ENCODE measurements at places on chromosomes 5 and 9.

GRCh38 chr9:3534614-3535404, 9.0 kb upstream of the RFX3 start:
- no peak for DNase-seq

- no peak for DNase-seq
These were observed 18.0 kb upstream of the GABBR2 start for GRCh38 chr9:98726735-98727134.

DNA sequence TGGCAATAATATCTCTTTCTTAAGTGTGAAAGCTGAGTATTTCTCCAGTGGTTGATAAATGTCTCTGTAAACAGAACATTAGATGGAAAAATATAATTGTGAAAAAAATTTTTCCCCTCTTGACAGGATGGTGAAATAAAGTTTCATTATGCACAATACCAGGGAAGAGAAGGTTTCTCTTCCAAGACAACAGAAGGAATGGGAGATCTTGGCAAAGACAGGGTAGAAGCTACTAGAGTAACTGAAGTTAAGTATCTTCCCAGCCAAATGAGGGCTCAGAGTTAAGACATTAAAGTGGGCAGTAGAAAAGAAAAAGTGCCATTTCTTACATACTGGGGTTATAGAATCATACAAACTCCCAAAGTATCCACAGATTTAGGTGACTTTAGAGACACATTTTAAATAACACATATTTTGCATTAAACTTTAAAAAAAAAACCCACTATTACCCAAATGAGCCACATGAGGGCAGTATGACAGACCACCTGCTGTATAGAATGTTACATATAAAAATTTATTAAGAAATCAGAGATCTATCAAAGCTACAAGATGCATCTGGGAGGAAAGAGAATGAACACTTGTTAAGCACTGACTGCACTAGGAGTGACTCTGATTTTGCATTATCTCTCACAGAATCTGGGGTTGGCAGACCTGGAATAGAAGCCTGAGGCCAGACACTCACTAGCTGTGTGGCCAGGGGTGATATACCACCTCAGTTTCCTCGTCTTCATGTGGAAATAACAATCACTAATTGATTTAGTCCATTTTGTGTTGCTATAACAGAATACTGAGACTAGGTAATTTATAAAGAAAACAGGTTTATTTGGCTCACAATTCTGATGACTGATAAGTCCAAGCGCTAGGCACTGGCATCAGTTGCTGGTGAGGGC, 98.5 kb downstream of the ARSB start:
- DNase-seq, result no peak

- no peak for DNase-seq
These were observed 435.1 kb upstream of the CDH9 start for GRCh38 chr5:27473307-27474046.

DNA sequence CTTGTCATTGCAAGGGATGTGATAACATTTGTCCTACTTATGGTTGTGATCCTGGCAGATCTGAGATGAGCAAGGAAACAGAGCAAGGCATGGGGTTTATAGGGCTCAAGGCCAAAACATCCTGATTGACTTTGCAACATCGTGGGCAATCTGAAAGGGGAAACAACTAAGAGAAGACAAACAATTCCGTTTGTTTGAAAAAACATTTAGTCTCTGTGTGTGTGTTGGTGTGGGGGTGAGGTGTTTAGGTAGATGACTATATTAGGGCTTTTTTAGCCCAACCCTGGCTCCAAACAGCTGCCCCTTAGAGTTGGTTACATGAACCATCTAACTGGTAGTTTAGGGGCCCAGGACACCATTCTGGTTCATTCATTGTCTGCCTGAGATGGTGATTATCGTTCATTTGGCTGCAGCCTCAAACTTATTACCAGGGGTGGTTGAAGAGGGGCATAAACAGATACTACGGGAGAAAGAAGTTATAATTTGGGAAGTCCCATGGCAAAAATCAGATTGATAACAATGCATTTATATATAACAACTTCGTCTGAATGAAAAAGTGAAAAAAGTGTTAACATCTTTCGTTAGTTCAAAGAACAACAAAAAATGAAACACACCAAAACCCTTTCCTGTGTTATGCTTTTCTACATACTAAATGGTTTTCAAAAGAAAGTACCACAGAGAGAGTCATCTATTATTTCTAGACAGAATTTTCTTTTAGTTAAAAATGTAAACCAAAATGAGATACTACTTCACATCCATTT, 5.7 kb downstream of the FYB1 start:
- no peak for DNase-seq

- no peak for DNase-seq
These were observed 51.9 kb upstream of the POU5F2 start for GRCh38 chr5:93793159-93793781.

- no peak for DNase-seq
These were observed 68.6 kb downstream of the RGS3 start for GRCh38 chr9:113531919-113532808.

- no peak for DNase-seq
These were observed 223.7 kb downstream of the PAPPA start for GRCh38 chr9:116377179-116377798.

DNA sequence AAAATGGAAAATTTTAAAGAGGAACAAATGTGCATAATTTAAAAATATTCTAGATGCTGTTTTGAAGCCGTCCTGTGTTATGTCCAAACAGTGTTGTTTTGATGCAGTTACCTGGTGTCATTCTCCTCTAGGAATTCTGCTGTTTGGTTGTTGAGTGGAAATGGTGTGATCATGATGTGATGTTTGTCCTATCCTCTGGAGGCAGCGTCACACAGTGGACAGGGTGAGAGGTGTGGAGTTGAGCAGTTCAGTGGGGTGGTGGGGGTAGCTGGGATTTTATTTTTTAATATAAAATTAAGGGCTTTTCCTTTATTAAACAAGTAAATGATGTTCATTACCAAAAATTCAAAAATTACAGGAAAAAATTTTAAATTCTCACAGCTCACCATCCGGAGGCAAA, 31.2 kb downstream of the PRDM6 start:
- no peak for DNase-seq

DNA sequence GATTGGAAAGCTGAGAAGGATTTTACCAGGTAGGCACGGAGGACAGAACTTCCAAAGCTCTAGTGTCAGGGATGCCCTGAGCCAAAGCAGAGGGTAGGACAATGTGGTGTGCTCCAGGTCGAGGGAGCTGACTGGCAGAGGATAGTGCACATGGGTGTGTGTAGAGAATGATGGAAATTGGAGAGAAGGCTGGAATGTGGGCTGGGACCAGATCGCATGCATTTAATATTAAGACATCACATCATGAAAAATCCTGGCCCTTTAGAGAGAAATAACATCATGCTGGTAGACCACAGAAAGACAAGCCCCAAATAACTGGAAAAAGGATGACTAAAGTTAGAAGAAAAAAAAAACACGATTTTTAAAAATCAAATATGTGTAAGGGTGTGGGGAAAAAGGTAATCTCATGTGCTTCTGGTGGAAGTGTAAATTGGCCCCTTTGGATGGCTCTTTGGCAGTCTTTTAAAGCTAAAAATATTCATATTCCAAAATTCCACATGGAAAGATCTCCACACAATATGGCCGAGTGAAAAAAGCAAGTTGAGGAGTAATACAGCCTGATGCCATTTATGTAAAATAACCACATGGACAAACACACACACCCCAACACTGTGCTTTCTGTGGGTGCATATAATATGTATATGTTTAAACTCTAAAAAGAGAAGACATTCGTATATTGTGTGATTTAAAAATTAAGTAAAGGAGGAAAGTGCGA, 67.0 kb upstream of the TGFBR1 start:
- peak; percentile 74 for DNase-seq

DNA sequence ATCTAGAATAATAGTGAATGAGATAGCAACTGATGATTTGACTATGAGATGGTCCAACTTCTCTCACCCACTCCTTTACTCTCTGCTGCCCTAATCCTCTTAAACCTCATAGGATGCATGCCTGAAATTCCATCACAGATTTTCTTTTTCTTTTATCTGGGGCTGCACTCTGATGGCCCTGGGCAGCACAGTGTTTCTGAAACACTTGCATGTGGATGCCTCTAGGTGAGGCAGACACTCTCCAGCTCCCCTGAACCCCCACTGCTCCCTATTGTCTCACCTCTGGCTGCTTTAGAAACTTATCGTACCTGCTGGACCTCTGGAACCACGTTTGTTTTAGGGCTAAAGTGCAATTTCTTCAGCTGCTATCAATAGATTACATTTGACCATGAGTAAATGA, 67.5 kb downstream of the HTR4 start:
- no peak for DNase-seq

- no peak for DNase-seq
These were observed 144.7 kb downstream of the GABBR2 start for GRCh38 chr9:98563988-98564387.

DNA sequence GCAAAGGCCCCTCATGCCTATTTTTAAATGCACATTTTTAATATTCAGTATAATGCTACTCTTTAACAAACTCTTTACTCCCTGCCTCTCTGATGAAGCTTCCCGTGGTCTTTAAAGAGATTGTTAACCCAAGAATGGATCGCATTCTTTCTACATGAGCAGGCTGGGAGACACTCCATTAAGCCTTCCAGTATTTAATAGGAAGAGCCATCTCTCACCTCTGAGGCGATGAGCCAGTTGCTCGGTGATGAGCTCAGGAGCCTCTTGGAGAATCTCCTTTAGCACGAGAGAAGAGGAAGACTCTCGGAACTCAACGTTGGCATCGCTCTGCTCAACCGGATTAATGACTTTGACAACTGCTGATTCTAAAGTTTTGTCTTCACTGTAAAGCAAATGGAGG, 59.6 kb downstream of the PRUNE2 start:
- DNase-seq, result no peak

DNA sequence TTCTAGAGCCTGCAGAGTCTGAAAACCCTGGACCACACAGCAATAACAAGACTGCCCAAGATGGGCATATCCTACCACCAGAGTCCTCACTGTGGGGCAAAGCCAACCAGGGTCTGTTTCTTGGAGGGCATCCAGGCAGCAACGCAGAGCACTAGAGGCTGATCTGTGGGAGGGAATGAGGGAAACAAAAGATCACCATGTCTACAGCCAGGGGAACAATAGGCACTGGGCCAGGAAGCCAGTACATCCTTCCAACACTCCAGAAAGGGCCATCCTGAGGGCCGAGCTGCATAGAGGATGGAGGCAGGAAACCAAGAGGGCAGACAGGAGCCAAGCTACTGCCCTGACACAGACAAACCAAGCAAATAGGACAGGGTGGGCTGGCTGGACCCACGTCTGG, 416.1 kb upstream of the IRX4 start:
- DNase-seq, result no peak

DNA sequence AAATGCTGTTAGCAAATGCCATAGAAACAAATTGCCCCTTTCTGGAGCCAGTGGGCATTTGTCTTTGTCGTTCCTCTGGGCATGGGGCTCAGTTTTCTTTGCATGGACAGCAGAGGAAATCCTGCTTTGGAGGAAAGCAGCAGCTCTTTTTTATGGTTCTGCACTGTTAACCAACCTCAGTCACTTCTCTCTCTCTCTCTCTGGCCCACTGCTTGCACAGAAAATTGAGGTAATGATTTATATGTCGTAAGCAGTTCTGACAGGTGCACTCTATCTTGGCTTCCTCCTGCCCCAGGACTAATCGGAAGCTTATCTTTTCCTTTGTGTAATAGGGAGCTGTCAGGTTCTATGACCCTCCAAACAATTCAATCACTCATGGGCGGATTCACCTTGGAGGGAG, 159.6 kb upstream of the GPR151 start:
- no peak for DNase-seq

DNA sequence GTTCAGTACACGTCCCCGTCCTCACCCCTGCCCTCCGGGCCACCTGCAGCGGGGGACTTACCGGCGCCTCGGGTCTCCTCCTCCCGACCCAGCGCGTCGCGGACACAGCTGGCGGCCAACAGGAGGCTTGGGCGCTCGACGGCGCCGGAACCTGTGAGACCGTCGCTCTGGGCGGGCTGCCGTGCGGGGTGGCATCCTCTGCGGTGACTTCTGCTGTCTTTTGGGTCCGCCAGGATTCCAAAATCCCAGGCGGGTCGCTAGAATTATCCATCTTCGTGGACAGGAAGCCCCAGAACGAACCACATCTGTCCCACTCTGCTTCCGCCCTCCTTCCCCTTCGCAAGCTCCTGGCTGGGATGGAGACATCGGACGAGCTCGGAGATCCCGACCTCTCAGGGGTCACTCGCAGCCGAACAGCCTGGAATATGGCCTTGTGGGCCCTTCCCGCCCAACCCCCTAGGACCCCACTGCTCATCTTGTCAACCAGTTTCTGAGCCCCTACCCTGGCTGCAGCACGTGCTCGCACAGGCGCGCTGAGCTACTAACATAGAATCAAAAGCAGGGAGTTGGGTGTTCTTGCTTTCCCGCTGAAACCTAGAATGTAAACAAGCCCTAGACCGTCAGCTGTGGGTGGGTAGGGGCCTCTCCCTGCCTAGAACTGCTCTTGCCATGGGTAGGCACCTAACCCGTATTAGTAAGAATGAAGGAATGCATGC, 947 bp upstream of the MARCHF3 start:
- no peak for DNase-seq

- no peak for DNase-seq
These were observed 79.5 kb downstream of the CRB2 start for GRCh38 chr9:123435471-123435870.

DNA sequence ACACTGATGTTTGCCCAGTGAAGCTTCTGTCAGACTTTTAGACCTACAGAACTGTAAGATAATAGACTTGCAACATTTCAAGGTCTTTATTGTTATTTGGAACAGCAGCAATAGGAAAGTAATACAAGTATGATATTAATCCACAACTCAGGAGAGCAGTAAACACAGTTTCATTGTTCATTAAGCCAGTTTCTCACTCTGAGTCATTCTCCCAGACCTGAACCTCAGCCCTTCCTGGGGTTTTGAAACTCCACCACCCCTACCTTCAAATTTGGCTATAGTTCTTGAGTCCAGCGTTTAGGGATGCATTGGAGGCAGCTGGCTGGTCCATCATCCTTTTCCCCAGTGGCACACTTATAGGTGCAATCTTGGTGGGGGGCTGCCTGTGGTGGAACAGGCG, 203.2 kb downstream of the RAB3C start:
- no peak for DNase-seq

DNA sequence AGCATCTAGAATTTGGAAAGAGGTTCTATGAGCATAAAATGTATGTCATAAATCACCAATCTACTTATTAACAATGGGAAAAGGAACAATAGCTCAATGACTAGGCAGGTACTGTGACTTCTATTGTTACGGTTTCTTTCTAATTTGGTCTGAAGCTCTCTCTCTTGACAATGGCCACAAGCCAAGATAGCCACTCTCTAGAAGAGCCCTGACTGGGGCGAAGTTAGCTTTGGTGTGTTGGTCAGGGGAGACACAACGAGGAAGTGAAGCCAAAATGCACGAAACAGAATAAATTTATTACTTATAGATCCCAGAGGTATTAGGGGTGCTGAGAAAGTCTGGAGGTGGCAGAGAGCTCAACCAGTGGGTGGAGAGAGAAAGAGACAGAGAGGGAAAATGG, 9.4 kb upstream of the RAD23B start:
- no peak for DNase-seq

DNA sequence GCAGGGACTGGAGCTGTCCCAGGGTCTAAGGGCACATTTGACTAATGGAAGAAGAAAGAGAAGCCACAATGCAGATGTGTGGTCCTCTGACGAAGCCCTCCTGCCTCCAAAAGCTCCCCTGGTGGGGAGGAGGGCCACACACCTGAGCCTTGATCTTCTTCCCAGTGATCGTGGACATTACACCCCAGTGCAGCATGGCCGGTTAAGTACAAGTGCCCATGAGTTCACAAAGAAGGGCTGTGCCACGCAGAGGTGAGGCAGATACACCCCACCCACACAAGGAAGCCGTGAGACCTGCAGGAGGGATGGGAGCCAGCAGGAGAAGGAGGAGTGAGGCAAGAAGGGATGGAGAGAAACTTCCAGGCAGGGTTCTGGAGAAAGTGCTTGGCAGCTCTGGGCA, 199.0 kb upstream of the MVB12B start:
- no peak for DNase-seq

GRCh38 chr9:130064621-130065020, 10.9 kb downstream of the GPR107 start:
- no peak for DNase-seq

All from BJ (cell line).